ENCODE measurements at places on chromosomes 1 and 21.
A peak's percentile ranks its signal among the peaks of the same experiment; 100 is the strongest.

DNA sequence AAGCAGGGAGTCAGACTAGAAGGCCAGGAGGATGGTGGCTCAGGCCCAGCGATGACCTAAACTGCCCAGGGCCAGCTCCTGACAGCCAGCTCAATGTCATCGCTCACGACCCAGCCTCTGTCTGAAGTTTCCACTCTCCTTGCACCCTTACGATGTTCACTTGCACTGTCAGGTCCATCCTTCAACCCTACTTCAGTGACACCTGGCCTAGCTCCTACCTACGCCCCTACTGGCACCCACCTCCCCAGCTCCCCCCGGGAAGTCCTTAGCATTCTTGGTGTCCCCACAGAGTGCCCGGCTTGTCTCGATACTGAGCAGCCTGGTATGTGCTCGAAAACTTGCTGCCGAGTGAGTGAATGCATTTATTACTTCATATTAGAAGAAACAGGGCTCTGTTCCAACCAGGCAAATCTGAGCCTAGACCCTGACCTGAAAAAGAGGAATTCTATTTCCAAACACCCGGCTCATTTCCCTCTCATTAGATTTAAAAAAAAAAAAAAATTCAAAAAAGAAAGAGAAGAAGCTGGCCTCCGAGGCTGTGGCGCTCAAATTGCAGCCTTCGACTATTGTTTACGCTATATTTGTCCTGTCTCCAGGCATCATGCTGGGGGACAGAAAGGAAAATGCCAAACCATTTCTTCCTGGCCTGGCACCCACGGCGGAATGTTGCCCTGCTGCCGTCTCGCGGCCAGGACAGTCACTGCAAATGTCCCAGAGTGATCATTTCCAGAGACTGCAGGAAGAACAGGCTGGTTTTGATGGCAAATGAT lies 29.8 kb upstream of the LRRC38 start:
- no peak for DNase-seq

DNA sequence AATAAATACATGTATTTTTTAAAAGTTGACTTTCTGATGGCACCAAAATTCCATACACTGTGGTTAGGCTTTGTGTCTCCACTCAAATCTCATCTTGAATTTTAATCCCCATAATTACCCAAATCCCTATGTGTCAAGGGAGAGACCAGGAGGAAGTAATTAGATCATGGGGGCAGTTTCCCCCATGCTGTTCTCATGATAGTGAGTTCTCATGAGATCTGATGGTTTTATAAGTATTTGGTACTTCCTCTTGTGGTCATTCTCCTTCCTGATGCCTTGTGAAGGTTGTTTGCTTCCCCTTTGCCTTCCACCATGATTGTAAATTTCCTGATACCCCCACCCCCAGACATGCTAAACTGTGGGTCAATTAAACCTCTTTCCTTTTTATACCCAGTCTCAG lies 1218.4 kb upstream of the PRMT6 start:
- no peak for DNase-seq

GRCh38 chr1:100721526-100722207 lies 2.1 kb downstream of the VCAM1 start:
- peak; percentile 64 for DNase-seq

- no peak for DNase-seq
Observed at GRCh38 chr1:180680558-180681144, 48.8 kb downstream of the XPR1 start.

GRCh38 chr1:210587566-210587965 lies 258.9 kb downstream of the HHAT start:
- peak; percentile 26 for DNase-seq

Data from smooth muscle cell of the brain vasculature (primary cell).